ENCODE measurements at places on chromosomes 11 and 22. TPM values are rescaled to one million over a fixed set of nuclear protein-coding genes. Genes with fewer than 3 reads are reported as not detected.

RBM14 gene
- total RNA-seq, result 41.3 TPM

PARVG gene
- 1.1 TPM for total RNA-seq

UPK3A gene
- not detected for total RNA-seq

FTH1 gene
- total RNA-seq, result 668 TPM

APLNR gene
- not detected for total RNA-seq

SLC22A6 gene
- total RNA-seq, result not detected

RASGRP2 gene
- not detected for total RNA-seq
